Activated CD8-positive, alpha-beta T cell treated with anti-CD3 and anti-CD28 coated beads, Interleukin-2, amount 10 ng/mL, durations not matched to agents 7 days and 5 days (primary cell): ENCODE measurements at places on chromosomes 5 and 9.

- H3K36me3 ChIP-seq: peaks cover 10% of the 10 kb centered on the region
- peaks cover 5% of the 10 kb centered on the region for H3K27me3 ChIP-seq
- H3K27ac ChIP-seq: peak within 1 kb of the TSS; percentile 89
- peak within 1 kb of the TSS; percentile 84 for H3K4me3 ChIP-seq
- DNase-seq: peak; percentile 57
These were observed at the start of gene NREP for GRCh38 chr5:111756581-111757354. Gene NREP, minus strand, starts transcription at chr5:111757194. Its CDS starts 1,422 bp downstream, at chr5:111755772.

DNA sequence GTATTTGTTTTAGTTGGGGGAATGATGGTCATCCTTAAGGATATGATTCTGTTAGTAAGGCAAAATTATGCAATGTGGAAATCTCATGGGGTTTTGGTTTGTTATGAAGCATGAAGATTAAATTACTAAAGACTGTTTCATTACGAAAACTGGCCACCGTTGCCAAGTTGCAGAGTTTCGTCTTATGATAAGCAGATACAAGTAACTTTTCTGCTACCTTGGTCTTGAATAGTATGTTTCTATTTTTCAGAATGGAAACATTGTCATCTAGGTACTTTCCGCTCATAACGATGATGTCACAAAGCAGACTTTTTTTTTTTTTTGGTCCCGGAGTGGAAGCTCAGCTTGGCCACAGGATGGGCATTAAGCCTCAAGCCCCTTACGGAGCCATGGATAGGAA is 4.2 kb downstream of the CCNI2 start:
- no peak overlapping the region for H3K27ac ChIP-seq
- peaks cover 11% of the 10 kb centered on the region for H3K36me3 ChIP-seq
- H3K27me3 ChIP-seq: no peaks in the 10 kb centered on the region
- H3K4me3 ChIP-seq: no peak overlapping the region

DNA sequence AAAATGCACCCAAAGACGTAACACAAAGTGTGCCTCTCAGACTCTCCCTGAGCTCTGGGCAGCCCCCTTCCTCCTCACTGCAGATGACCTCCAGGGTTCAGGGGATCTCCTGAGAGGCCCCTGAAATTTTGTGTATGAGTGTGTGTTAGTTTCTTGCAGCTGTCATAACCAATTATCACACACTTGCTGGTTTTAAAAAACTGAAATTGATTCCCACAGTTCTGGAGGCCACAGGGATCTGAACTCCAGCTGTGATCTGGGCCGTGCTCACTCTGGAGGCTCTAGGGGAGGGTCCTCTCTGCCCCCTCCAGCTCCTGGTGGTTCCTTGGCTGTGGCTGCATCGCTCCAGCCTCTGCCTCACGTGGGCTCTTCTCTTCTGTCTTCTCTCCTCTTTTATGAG is 58.8 kb downstream of the OLFM1 start:
- no peak overlapping the region for H3K4me3 ChIP-seq
- H3K27ac ChIP-seq: no peak overlapping the region
- H3K36me3 ChIP-seq: no peaks in the 10 kb centered on the region
- no peak for DNase-seq
- no peaks in the 10 kb centered on the region for H3K27me3 ChIP-seq
- no peaks in the 10 kb centered on the region for H3K4me1 ChIP-seq

DNA sequence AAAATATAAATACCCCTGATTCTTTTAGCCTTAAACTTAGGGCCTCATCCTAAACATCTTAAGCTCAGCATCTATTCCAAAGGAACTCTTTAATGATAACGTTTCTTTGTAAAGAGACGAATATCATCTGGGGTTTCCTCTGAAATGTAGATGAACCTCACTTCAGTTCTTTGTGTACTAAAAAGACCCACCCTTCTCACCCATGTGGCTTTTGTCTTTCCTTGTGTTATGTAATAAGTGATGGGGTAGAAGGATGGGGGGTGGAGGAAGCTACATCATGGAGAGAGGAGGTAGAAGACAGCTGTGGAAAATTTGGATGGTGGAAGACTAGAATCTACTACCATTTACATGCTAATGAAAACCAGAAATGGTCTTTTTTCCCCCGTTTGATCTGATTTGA is 111.0 kb downstream of the NDUFS4 start:
- H3K4me1 ChIP-seq: no peaks in the 10 kb centered on the region
- H3K4me3 ChIP-seq: no peak overlapping the region
- DNase-seq: no peak
- H3K36me3 ChIP-seq: peaks cover 20% of the 10 kb centered on the region

DNA sequence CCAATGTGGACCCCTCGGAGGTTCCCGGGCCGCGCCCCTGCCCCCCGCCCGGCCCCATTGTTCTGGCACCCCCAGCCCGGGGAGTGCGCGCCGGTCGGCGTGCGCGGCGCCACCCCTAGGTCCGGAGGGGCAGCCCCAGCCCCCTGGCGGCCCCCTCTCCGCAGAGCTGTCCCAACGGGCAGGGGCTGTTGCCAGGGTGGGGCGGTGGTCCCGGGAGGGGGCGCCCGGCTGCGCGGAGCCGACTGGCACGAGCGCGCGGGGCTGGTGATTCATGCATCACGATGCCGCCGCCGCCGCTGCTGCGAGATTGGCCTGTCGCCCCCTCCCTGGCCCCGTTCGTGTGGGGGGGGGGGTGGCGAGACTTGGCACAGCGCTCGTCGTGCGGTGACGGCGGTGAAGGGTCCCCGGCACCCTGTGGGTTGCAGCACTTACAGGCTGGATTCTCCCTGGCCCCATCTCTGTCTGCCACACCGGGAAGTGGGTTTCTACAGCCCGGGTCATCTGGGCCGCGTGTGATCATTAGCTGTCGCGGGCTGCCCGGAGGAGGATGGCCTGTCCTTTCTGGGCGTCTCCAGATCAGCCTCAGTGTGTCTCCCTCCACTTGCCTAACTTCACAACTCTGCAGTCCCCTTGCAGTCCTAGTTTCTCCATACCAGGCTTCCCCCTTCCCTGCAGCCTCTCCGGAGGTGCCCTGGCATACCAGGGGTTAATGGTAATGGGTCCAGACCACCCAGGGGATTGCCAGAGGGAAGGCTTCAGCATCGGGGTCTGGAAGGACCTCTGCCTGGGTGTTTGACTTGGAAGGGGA is 858 bp downstream of the NCS1 start:
- DNase-seq: no peak
- no peak overlapping the region for H3K27ac ChIP-seq
- H3K4me3 ChIP-seq: peak overlapping the region; percentile 61
- H3K4me1 ChIP-seq: peaks cover 5% of the 10 kb centered on the region
- H3K36me3 ChIP-seq: no peaks in the 10 kb centered on the region

GRCh38 chr9:96567203-96567700 is 52.4 kb downstream of the CDC14B start:
- DNase-seq: peak; percentile 23
- H3K27me3 ChIP-seq: peaks cover 23% of the 10 kb centered on the region
- H3K36me3 ChIP-seq: no peaks in the 10 kb centered on the region

DNA sequence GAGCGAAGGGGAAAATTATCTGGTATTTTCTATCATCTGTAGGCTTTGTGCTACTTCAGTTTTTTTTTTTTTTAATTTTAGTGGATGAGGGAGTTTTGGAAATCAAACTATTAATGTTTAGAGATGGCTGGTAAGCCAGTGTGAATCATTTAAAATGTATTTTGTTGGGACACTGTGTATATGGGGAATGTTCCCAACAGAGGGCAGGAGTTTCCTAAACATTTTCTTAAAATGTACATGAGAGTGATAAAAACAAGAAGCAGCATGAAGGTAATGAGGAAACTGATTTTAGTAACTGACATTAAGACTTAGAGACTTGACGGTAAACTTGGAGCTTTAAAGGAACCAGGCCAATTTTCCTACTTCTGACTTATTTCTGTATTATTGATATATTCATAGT is 68.2 kb upstream of the ITGA2 start:
- H3K27ac ChIP-seq: no peak overlapping the region
- no peaks in the 10 kb centered on the region for H3K36me3 ChIP-seq

GRCh38 chr5:77635067-77635916 is 3.2 kb downstream of the OTP start:
- peaks cover 24% of the 10 kb centered on the region for H3K4me1 ChIP-seq
- no peak for DNase-seq
- H3K4me3 ChIP-seq: no peak overlapping the region
- peaks cover 21% of the 10 kb centered on the region for H3K36me3 ChIP-seq
- no peak overlapping the region for H3K27ac ChIP-seq

DNA sequence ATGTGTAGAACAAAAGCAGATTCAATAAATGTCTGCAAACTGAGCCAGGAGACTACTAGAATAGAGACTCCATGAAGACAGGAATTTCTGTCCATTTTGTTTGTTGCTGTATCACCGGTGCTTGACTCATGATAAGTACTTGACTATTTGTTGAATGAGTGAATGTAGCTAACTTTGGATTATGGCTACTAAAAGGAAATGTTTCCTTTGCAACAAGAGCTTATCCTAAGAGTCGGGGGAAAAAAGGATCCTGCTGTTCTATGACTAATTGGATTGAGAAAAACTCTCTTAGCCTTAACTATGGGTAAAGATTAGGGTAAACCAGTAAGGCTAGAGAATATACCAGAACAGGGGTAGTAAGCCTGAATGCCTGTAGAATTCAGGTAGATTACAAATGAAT is 3.5 kb downstream of the PAIP1 start:
- H3K27me3 ChIP-seq: no peaks in the 10 kb centered on the region
- H3K36me3 ChIP-seq: peaks cover 15% of the 10 kb centered on the region
- H3K4me1 ChIP-seq: peaks cover 17% of the 10 kb centered on the region
- DNase-seq: no peak

DNA sequence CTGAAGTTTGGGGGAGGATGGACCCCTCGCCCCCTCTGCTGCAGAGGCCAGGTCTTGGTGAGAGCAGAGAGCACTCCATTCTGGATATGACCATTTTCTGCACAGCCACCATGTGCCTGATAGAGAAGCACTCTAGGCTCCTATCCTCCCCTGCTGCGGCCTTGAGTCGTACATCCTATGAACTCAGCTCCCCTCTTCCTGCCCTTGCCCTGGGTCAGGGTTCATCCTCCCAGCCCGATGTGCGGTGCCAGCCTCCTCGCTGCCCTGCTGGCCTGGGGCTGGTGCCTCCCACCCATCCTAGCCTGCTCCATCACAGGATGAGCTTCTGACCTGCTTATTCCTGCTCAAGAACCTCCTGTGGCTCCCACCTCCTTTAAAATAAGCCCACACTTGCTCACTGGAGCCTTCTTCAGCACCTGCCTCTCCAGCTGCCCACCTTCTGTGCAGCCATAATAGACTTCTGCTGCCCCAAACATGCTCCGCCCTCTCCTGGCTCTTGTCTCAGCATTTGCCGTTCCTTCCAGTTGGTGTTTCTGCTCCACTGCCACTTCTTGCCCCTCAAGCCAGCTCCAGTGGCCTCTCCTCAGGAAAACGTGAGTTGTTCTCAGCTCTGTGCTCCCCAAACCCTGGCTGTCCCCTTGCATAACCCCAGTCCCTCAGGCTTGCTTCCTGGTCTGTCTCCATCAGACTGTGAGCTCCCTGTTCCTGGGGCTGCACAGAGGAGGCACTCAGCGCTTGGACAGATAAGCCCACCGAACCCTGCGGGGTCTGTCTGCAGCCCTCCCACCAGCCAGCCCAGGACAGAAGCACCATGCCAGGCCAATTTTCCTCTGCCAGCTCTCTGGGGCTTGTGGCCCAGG is 22.3 kb upstream of the TTLL11 start:
- H3K36me3 ChIP-seq: no peaks in the 10 kb centered on the region
- no peak for DNase-seq
- peaks cover 4% of the 10 kb centered on the region for H3K27me3 ChIP-seq
- no peaks in the 10 kb centered on the region for H3K4me1 ChIP-seq
